AG04450 (cell line): ENCODE measurements at places on chromosomes 1 and 21.

- DNase-seq, result no peak
Observed at GRCh38 chr1:169132512-169133227, 26.2 kb downstream of the ATP1B1 start.

DNA sequence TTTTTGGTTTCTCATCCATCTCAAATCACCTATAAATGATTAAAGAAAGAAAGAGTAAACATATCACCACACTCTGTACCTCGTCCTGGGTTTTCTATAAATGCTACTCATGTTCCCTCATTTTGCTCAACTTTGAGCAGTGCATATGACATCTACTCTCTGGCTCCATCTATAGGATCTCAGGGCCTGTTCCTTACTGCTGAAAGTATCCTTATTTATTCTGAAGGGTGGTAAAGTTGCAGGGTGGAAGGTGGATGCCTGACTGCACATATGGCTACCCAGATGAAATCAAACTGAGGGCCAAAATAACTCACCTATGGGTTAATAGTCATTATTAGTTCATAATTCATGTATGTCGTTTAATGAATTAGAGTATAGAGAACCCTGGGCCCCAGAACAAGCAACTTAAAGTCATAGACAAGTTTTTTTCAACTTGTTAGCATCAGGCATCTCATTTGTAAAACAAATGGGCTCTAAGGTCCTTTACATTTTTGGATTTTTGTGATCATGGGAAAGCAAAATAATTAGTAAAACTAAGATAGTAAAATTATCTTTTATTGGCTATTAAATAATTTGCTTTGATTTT, 46.5 kb downstream of the NCF2 start:
- DNase-seq, result peak; percentile 26

- no peak for DNase-seq
Observed at GRCh38 chr1:1929102-1929638, 10.1 kb upstream of the TMEM52 start.

DNA sequence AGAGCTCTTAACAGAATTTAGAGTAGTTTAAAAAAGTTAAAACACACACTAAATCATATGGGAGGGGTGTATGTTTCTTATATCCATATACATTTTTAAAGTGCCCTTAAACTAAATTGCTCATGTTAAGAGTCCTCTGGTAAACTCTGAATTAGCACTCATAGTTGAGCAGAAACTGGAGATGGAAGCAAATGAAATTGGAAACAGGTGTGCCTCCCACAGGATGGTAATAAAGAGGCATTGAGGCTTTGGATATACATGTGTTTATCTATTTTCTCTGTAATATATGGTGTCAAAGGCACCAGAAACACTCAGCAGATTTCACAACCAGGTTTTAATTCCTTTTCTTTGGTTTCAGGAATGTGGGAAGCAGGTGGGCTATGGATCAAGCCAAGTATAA, 188.6 kb downstream of the HS2ST1 start:
- DNase-seq, result no peak

GRCh38 chr1:43558346-43558841, 27.7 kb downstream of the PTPRF start:
- no peak for DNase-seq

DNA sequence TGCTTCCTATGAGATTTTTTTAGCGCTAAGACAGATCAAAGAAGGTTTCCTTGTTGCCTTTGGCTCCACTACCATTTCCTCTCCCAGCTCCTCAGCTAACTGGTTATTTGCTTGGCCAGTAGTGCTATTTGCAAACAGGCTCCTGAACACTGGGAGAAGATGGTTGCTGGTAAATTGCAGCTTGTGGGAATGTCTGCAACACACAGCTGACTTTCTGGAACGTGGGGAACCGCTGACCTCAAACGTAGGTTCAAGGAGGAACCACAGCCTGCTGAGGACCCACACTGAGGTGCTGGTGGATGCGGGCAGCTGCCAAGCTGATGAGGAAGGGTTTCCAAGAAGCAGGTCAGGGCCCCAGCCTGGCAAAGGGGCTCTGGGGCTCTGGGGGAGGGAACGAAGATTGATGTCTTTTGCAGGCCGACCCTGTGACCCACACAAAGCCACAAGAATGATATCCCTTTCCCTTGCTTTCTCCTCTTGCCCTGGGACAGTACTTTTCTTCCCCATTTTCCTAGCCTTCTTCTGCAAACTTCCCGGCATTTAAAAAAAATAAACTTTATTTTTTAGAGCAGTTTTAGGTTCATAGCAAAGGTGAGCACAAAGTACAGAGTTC, 24.8 kb downstream of the GNG4 start:
- no peak for DNase-seq

DNA sequence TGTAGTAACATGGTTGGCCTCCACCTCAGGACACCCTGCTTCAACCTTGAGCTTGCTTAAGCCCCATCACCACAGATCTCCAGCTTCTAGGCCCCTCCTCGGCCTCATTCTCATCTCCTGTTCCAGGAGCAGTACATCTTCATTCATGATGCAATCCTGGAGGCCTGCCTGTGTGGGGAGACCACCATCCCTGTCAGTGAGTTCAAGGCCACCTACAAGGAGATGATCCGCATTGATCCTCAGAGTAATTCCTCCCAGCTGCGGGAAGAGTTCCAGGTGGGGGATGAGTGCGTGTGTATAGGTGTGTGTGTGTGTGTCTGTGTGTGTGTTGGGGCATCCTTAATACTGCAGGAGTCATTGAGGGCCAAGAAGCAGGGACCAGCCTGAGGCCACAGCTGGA, 79.6 kb downstream of the PTPRU start:
- DNase-seq, result no peak

DNA sequence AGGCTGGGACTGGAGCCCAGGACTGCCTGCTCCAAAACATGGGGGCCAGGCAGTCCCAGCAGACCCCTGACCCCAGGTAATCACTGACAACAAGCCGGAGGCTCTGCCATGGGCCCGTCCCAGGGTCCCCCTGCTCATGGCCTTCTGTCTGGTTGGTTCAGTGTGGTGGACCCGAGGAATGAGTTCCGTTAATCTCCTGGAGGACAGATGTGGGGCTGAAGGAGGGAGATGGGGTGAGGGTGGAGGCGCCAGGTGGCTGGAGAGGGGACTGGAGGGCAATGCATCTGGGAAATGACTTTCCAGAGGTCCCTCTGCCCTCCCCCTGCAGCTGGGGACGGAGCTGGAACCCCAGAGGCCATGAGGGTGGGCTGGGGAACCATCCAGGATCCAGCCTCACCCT, 103.2 kb downstream of the EBNA1BP2 start:
- no peak for DNase-seq

- no peak for DNase-seq
Observed at GRCh38 chr1:3740042-3740441, 12.2 kb upstream of the CCDC27 start.

DNA sequence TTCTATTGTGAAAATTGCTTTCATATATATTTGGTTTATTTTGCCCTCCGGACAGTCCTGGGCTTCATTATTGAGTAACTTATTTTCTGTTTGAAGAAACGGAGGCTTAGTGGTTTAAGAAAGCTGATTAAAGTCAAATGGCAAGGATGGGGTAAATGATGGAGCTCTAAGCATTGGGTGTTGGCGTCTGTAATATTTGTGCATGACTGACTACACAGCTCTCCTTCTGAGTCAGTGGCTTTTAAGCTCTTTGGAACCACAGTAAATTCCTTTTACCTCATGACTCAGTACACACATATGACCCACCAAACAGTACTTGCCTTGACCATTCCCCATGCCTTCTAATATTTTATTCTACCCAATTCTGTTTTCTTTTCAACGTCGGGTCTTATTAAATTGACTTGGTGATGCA, 21.0 kb downstream of the B3GALT5 start:
- DNase-seq, result peak; percentile 74

- DNase-seq, result no peak
Observed at GRCh38 chr21:43627527-43627926, 31.8 kb downstream of the HSF2BP start.

GRCh38 chr1:23966973-23967493, 7.4 kb downstream of the PNRC2 start:
- no peak for DNase-seq
